ENCODE measurements at places on chromosomes 6 and 20. TPM values are rescaled to one million over a fixed set of nuclear protein-coding genes. Genes with fewer than 3 reads are reported as not detected.

The RRAGD gene
- polyA plus RNA-seq = 5.0 TPM

The CST2 gene
- not detected for polyA plus RNA-seq

The SCRT2 gene
- polyA plus RNA-seq = not detected

The HLA-DOA gene
- polyA plus RNA-seq = 9.1 TPM

The PTGIS gene
- not detected for polyA plus RNA-seq

The OSBPL2 gene
- 19.4 TPM for polyA plus RNA-seq

The VSX1 gene
- polyA plus RNA-seq = not detected

The CAGE1 gene
- polyA plus RNA-seq = 0.03 TPM

The CRISP2 gene
- polyA plus RNA-seq = not detected

The COL20A1 gene
- not detected for polyA plus RNA-seq

The CDYL gene
- 4.2 TPM for polyA plus RNA-seq

The CCN6 gene
- polyA plus RNA-seq = not detected

- no peaks in the 10 kb centered on the region for H3K36me3 ChIP-seq
- no peaks in the 10 kb centered on the region for H3K4me1 ChIP-seq
- no peak for DNase-seq
- peaks cover 10% of the 10 kb centered on the region for H3K27me3 ChIP-seq
These were observed 10.4 kb upstream of the EDN3 start for GRCh38 chr20:59289994-59290393.

GRCh38 chr6:111803804-111804203, 69.4 kb downstream of the FYN start:
- no peaks in the 10 kb centered on the region for H3K27me3 ChIP-seq
- H3K36me3 ChIP-seq = peaks cover 56% of the 10 kb centered on the region
- H3K4me1 ChIP-seq = peaks cover 37% of the 10 kb centered on the region

DNA sequence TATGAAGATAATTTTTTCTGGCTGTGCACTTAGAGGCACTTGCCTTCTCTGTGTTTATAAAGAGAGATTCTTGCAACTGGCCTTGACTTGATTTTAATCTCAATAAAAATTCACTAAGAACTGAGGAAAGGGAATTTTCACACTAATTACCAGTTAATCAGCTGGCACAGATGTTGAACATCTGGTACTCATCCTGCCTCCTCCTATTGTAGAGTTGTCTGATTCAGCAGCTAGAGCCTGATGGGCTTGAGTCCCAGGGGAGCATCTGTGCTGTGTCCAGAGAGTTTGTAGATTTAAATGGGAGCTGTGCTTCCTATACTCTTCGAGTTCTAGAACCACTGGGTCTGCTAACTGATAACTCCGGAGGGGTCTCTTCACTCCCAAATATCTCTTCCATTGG, 284.4 kb upstream of the RNF24 start:
- H3K27me3 ChIP-seq = no peaks in the 10 kb centered on the region
- peaks cover 9% of the 10 kb centered on the region for H3K4me1 ChIP-seq
- no peak overlapping the region for H3K4me3 ChIP-seq

DNA sequence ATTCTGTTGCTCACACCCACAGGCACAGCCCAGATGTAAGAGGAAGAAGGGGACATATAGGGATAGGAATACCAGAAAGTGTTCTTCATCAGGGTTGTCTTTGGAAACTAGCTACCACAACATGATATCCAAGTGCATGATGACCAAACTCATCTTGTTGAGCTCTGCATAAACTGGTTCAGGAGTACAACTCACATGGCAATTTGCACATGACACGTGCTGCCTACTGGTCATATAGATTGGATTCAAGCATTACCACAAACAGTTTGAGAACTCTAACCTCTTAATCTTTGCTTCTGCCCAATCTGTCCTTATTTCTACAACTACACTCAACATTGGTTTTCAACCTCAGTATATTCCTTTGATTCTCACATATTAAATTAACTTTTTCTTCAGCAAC, 184.7 kb upstream of the PCSK2 start:
- H3K27ac ChIP-seq = no peak overlapping the region
- no peaks in the 10 kb centered on the region for H3K36me3 ChIP-seq
- no peaks in the 10 kb centered on the region for H3K4me1 ChIP-seq
- H3K27me3 ChIP-seq = no peaks in the 10 kb centered on the region
- H3K4me3 ChIP-seq = no peak overlapping the region
- DNase-seq = no peak

DNA sequence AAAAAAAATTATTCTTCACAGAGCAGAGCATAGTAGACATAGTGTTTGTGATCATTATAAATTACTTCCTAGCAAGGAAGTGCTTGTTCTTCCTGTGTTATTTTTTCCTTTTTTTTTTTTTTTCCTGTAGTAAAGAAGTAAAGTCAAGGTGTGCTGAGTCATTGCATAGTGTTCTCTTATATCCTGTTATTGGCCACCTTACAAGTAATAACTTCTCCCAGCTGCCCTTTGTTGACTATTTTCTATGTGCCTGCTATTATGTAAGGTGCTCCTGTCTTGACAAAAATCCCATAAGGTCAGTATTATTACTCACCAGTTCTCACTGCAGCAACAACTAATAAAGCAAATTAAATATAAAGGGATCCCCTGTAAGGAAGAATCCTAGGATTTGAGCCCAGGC, 195.3 kb downstream of the GJA1 start:
- H3K27ac ChIP-seq = no peak overlapping the region
- H3K36me3 ChIP-seq = no peaks in the 10 kb centered on the region
- no peaks in the 10 kb centered on the region for H3K4me1 ChIP-seq
- no peak for DNase-seq
- no peak overlapping the region for H3K4me3 ChIP-seq

DNA sequence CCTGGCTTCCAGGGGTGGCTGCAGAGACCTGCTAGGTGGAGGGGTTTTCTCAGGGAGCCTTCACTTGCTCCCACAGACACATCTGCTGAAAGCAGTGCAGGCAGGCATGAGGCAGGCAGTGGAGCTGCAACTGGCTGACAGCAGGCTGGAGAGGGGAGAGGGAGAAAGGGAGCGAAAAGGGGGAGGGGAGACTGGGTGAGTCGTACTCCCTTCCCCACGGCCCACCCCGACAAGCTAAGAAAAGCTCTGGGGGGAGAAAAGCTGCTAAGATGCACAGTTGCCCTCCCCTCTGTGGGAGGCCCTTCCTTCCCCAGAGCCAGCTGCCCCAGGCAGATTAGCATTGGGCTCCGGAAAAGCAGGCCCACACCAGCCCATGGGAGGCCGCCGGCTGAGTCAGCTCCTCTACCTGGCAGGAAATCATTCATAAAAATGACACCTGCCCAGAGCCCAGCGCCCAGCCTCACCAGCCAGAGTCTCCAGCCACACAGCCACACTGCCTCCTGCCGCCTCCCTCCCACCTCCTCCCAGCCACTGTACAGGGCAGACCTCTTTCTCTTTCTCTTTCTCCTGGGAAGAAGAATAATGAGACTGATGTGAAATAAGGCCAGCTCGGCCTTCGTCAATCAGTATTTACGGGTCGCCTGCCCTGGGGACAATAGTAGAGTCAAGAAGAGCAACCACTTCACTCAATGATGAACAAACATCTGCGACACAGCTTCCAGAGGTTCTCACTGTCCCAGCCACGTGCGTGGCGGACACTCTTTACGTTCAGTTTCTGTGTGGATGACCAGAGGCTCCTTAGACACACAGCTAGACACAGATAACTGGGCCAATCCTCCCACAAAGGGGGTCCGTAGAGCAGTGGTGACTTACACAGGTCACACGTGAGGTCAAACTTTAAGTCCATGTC, 7.7 kb upstream of the C20orf203 start:
- no peak for DNase-seq
- H3K36me3 ChIP-seq = no peaks in the 10 kb centered on the region
- H3K27me3 ChIP-seq = no peaks in the 10 kb centered on the region
- H3K4me1 ChIP-seq = peaks cover 26% of the 10 kb centered on the region
- H3K4me3 ChIP-seq = no peak overlapping the region

- no peak overlapping the region for H3K27ac ChIP-seq
- H3K4me1 ChIP-seq = no peaks in the 10 kb centered on the region
- H3K27me3 ChIP-seq = no peaks in the 10 kb centered on the region
These were observed 10.1 kb downstream of the IL17F start for GRCh38 chr6:52233975-52234823.

GRCh38 chr20:23130622-23131140, 44.6 kb upstream of the CD93 start:
- no peaks in the 10 kb centered on the region for H3K36me3 ChIP-seq
- H3K27ac ChIP-seq = peak overlapping the region; percentile 100
- H3K27me3 ChIP-seq = no peaks in the 10 kb centered on the region
- H3K4me1 ChIP-seq = peaks cover 74% of the 10 kb centered on the region
- H3K4me3 ChIP-seq = no peak overlapping the region

- H3K4me1 ChIP-seq = peaks cover 15% of the 10 kb centered on the region
- DNase-seq = no peak
- H3K4me3 ChIP-seq = no peak overlapping the region
- peaks cover 21% of the 10 kb centered on the region for H3K36me3 ChIP-seq
These were observed 15.8 kb downstream of the AARS2 start for GRCh38 chr6:44297063-44298038.

GRCh38 chr20:642398-643174, 10.4 kb downstream of the SRXN1 start:
- peaks cover 3% of the 10 kb centered on the region for H3K27me3 ChIP-seq
- no peak overlapping the region for H3K4me3 ChIP-seq
- no peak for DNase-seq
- H3K36me3 ChIP-seq = peaks cover 7% of the 10 kb centered on the region
- H3K4me1 ChIP-seq = peaks cover 7% of the 10 kb centered on the region

GRCh38 chr6:147738516-147739162, 230.1 kb downstream of the SAMD5 start:
- H3K27me3 ChIP-seq = no peaks in the 10 kb centered on the region
- H3K4me1 ChIP-seq = no peaks in the 10 kb centered on the region
- H3K36me3 ChIP-seq = no peaks in the 10 kb centered on the region
- no peak overlapping the region for H3K27ac ChIP-seq
- no peak overlapping the region for H3K4me3 ChIP-seq

DNA sequence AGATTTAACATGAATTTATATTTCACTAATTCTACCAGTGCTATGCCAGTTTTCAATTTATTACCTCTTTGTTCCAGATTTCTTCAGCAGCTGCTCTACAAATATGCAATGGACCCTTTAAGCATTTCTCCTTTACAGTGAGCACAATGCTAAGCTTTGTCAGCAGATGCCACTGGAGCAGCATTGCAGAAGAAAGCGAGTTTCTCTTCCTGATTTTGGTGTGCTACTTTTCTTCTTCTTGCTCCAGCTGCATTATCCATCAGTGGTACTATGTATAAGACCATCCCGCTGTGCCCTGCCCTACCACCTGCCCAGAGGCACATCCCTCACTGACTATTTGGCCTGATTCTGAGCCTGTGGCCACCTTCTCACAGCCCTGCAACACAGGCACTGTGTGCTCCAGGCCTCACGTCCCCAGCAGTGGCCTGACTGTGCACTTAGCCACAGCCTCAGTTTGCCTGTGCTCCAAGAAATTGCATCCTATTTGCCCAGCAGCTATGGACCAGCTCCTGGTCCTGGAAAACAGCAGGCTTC, 84.1 kb downstream of the TNFAIP3 start:
- peak; percentile 61 for DNase-seq
- no peaks in the 10 kb centered on the region for H3K27me3 ChIP-seq
- no peak overlapping the region for H3K4me3 ChIP-seq
- peaks cover 12% of the 10 kb centered on the region for H3K4me1 ChIP-seq
- H3K27ac ChIP-seq = no peak overlapping the region

DNA sequence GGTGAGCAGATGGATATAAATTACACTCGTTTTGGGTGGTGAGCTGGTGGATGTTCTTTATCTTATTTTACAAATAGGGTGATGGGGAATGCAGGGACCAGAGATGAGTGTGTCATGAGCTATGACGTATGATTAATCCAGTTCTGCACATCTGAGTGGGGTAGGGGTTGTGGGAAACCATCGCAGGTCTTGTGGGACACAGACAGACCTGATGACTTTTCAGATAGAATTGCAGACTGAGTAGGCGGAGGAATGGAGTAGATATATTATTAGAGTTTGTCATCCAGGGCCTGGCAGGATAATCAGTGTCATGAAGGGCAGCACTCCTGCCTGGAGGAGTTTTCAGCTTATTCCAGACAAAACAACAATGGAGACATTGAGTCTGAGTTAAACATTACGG, 12.9 kb upstream of the DSP start:
- DNase-seq = no peak
- no peaks in the 10 kb centered on the region for H3K4me1 ChIP-seq
- H3K27ac ChIP-seq = no peak overlapping the region

- H3K4me3 ChIP-seq = no peak overlapping the region
- no peaks in the 10 kb centered on the region for H3K4me1 ChIP-seq
- DNase-seq = no peak
- no peaks in the 10 kb centered on the region for H3K27me3 ChIP-seq
These were observed 185.4 kb downstream of the UST start for GRCh38 chr6:148932208-148932607.

- H3K27me3 ChIP-seq = no peaks in the 10 kb centered on the region
- H3K4me3 ChIP-seq = no peak overlapping the region
- peaks cover 17% of the 10 kb centered on the region for H3K4me1 ChIP-seq
- H3K27ac ChIP-seq = no peak overlapping the region
- no peak for DNase-seq
- no peaks in the 10 kb centered on the region for H3K36me3 ChIP-seq
These were observed 297.9 kb upstream of the SUPT3H start for GRCh38 chr6:45675634-45676033.

DNA sequence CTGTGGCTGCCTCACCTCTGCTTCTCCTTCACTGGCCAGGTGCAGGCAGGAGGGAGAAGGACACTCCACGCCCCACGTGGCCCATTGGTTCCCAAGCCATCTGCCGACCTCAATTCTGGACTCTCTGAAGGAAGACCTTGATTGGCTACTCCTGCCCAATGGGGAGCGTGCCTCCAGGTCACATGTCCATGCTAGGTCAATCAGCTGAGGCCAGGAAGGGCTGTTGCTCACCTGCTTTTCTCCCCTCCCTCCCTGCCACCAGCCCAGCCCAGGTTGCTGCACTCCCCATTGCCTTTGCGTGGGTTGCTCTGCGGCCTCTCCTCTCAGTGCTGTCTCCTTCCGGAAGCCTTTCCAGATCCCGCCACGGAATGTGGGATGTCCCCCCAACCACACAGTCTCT, 21.9 kb upstream of the CDH4 start:
- no peak overlapping the region for H3K27ac ChIP-seq
- no peaks in the 10 kb centered on the region for H3K36me3 ChIP-seq
- DNase-seq = no peak
- H3K4me3 ChIP-seq = no peak overlapping the region
- no peaks in the 10 kb centered on the region for H3K27me3 ChIP-seq

DNA sequence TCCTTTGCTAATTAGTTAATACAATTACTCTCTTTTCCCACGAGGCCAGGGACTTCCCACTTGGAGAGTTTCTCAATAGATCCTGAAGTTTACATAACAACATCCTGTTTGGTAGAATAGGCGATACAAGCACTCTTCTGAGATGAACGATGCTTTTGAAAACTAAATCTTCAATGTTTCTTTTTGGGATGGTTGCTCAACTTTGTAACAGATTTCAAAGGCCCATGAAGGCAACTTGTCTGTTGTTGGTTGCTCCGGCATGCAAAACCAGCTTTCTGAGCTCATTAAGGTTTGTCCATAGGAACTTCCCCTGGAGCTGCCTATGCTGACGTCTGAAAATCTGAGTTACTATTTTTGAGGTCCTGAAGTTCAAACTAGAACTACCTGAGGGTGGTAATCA, 25.9 kb upstream of the ROS1 start:
- H3K4me3 ChIP-seq = no peak overlapping the region
- no peak overlapping the region for H3K27ac ChIP-seq
- no peaks in the 10 kb centered on the region for H3K36me3 ChIP-seq
- H3K27me3 ChIP-seq = peaks cover 5% of the 10 kb centered on the region
